Activated T-cell treated with anti-CD3 and anti-CD28 coated beads for 1 hour (primary cell): ENCODE measurements at places on chromosomes 11 and 22.
A peak's percentile ranks its signal among the peaks of the same experiment; 100 is the strongest.

DNA sequence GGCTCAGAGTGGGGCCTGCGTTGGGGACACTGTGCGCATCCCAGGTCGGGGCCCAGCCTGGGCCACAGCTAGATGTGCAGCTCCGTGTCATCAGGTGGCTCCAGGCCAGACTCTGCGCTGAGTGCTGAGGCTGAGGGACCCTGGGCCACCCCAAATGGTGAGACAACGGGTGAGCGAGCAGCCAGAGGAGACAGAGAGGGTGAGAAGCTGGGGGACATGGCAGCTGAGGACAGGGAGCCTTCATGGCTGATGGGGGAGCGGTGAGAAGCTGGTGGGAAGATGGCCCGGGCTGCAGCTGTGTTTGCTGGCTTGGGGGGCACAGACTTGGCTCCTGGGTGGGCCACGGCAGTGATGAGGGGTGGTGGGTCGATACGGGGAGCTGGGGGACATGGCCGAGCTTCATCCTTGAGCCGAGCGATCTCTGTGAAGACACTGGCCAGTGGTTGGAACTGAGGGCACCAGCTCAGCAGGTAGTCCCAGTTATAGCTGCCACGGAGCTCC lies 2.5 kb upstream of the TPP1 start:
- no peak for DNase-seq

GRCh38 chr22:38313384-38313955 lies 3.8 kb downstream of the CSNK1E start:
- DNase-seq = no peak

DNA sequence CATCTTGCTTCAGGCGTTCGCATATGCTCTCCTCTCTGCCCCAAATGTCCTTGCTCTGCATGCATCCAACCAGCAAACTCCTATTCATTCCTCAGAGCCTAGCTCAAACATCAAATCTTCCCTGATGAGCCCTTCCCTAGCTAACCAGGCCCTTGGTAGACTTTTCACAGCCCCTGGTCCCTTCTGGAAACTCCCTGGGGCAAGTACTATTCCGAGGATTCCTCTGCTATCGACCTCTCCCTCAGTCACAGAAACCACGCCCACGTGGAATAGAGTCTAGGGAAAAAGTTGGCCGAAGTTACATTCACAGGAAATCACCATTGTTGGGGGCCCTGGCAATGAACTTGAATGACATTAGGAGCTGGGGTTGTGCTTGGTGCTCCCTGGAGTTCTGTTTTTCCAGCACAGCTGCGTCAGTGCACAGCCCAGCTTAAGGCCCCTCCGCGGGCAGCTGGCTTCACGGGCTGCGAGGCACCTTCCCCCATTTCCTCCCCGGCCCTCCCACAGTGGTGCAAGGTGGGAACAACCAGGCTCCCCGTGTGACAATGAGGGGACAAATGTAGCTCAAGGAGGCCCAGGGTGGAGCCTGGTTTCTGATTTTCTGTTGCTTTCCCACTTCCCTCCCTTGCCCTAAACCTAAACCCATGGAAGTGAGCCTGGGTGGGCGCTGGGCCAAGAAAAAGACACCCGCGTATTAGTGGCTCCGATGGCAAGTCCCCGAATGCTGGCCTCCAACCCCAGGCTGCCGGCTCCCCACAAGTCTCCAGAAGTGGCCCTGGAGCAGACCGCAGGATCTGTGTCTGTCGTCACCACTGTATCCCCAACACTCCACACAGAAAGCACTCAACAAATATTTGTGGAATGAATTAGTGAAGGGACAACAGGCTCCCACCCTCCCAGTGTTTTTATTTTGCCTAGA lies 4.3 kb upstream of the ATP5MGL start:
- no peak for DNase-seq

- no peak for DNase-seq
These were observed 5.5 kb upstream of the AGBL2 start for GRCh38 chr11:47720651-47721050.

- no peak for DNase-seq
These were observed 197.7 kb downstream of the AASDHPPT start for GRCh38 chr11:106275151-106275550.

GRCh38 chr11:70547386-70547785 lies 149.1 kb downstream of the CTTN start:
- no peak for DNase-seq

DNA sequence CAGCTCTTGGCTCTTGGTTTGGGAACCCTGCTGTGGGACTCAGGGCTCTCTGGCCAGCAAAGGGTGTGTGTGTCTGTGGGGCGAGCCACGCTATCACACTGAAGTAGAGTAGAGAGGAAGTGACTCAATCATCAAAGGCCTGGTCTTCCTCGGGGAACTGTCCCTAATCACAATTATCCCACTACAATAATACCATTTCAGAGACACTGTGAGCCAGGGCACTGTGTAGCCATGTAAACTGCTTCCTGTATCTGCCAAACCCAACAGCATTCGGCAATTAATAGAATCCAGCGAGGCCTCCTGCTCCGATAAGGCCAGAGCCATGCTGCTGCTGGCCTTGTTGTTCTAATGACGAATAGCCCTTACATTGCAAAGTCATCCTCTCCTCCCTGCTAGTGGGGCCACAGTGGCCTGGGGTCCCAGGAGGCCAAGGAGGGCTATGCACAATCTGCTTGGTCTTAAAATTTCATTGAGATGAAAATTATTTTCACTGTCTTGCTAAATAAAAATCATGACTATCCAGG lies 49.8 kb upstream of the LMO2 start:
- DNase-seq = no peak

- DNase-seq = no peak
These were observed 57.9 kb downstream of the NOX4 start for GRCh38 chr11:89433278-89433677.

GRCh38 chr11:8060801-8061554 lies 20.0 kb upstream of the TUB start:
- DNase-seq = no peak

GRCh38 chr22:47232753-47233152 lies 470.3 kb downstream of the TBC1D22A start:
- no peak for DNase-seq

DNA sequence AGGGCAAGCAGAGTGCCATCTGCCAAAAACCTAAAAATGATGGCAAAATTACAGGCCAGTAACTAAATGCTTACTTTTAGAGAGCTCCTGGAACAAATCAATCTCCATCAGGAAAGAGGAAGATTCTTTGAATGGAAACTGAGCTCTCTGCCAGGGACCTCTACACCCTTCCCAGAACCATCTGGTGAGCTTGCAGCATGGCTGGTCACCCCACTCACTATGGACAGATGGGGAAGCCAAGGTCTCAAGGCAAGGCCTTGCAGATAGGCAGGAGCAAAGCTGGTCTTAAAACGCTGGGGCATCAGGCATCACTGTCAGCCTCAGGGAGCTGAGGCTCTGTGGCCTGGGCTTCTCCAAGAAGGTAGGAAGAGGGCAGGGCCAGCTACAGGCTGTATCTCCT lies 36.2 kb downstream of the SERGEF start:
- DNase-seq = no peak

DNA sequence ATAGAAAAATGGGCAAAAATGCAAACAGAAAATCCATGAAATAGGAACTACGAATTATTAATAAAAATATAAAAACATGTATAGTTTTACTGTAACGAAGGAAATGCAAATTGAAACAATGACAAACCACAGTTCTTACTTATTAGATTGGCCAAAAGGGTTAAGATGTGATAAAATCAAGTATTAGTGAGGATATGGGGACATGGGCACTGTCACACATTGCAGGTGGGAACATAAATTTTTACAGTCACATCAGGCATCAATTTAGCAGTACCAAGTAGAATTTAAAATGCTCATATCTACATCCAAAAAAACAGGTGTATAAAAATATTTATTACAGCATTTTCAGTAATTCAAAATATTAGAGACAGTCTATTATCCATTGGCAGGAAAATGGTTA lies 353.2 kb upstream of the API5 start:
- DNase-seq = no peak

DNA sequence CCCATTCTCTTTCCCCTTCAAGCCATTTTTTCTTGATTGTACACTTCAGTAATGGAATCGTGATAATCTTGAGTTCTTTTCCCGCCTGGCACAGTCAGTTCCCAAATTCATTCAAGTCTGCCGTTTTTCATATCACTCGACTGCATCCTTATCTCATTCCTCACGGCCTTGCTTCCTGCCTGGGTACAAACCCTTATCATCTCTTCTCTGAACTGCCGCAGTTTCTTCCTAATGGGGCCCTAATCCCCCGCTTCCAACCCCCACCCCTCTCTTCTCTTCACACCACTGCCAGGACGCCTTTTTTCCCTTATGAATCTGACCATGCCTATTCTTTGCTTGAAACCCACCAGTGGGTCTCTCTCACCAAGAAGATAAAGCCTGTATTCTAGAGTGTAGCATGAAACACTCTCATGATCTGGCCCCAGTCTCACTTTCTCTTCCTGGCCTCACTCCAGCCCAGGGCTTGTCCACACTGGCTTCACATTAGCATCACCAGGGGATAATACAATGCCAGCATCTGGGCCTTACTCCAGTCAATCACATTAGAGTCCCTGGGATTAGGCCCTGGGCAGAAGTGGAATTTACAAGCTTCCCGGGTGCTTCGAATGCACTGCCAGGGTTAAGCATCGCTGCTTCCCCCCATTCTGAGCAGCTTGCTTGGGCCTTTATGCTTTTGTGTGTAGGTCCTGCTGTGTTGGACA lies 102.1 kb downstream of the FBXO7 start:
- no peak for DNase-seq

GRCh38 chr22:22976033-22976922 lies 88.7 kb downstream of the IGLL5 start:
- no peak for DNase-seq

GRCh38 chr11:76598426-76598839 lies 72.1 kb downstream of the LRRC32 start:
- DNase-seq = no peak

GRCh38 chr11:73388265-73389133 lies 12.3 kb downstream of the RELT start:
- DNase-seq = no peak

- DNase-seq = no peak
These were observed 9.2 kb downstream of the CLDN5 start for GRCh38 chr22:19514831-19515565.

DNA sequence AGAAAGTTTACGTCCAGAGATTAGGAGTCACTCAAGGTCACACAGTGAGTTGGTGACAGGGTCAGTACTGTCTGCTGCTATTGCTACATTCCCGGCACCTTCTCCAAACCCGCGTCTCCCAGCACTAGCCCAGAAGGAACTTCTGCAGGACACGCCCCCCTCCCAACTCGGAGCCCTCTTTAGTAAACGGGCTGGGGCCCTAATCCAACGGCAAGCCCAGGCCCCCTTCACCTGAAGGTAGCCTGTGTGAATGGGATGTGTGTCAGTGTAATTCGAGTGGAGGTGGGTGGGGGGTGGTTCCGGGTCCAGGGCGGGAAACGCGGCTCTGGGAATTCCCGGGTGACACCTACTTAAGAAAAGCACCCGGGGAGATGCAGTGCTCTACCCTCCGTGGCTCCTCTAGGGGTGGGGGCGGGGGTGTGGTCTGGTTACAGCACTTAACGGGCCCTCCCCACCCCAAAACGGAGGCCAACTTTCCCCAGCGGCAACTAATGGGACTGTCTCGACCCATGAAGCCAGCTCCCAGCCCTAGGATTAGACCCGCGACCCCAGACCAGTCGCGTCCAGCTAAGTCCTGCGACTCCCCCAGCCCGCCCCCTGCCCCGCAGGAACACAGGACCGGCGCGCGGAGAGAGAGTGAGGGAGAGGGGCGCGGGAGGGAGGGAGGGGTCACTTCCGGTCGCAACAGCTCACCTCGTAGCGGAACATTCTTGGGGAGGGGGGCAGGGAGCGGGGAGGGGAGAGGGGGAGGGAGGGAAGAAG lies 468 bp downstream of the PATL1 start:
- peak; percentile 54 for DNase-seq

GRCh38 chr11:120517801-120518291 lies 6.3 kb downstream of the GRIK4 start:
- DNase-seq = no peak

- DNase-seq = no peak
These were observed 63.1 kb downstream of the PIWIL4 start for GRCh38 chr11:94630221-94630620.

- DNase-seq = no peak
These were observed 10.8 kb upstream of the IFITM3 start for GRCh38 chr11:331358-332060.

DNA sequence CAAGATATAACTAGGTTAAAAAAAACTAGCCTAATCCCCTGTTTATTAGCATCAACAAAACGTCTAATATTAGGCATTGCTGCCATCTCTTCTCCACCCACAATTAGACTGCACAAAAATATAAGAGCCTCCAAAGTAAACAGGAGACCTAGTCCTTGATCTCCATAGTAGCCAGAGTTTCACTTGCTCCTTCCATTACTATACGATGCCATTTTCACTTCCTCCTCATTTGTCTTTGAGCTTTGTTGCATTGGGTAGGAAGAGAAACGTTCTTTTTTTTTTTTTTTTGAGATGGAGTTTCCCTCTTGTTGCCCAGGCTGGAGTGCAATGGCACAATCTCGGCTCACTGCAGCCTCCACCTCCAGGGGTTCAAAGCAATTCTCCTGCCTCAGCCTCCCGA lies 42.3 kb upstream of the RDX start:
- no peak for DNase-seq

- DNase-seq = no peak
These were observed 33.3 kb downstream of the TEAD1 start for GRCh38 chr11:12707500-12707880.

- DNase-seq = no peak
These were observed 2.2 kb downstream of the SLC35C1 start for GRCh38 chr11:45806937-45807791.

DNA sequence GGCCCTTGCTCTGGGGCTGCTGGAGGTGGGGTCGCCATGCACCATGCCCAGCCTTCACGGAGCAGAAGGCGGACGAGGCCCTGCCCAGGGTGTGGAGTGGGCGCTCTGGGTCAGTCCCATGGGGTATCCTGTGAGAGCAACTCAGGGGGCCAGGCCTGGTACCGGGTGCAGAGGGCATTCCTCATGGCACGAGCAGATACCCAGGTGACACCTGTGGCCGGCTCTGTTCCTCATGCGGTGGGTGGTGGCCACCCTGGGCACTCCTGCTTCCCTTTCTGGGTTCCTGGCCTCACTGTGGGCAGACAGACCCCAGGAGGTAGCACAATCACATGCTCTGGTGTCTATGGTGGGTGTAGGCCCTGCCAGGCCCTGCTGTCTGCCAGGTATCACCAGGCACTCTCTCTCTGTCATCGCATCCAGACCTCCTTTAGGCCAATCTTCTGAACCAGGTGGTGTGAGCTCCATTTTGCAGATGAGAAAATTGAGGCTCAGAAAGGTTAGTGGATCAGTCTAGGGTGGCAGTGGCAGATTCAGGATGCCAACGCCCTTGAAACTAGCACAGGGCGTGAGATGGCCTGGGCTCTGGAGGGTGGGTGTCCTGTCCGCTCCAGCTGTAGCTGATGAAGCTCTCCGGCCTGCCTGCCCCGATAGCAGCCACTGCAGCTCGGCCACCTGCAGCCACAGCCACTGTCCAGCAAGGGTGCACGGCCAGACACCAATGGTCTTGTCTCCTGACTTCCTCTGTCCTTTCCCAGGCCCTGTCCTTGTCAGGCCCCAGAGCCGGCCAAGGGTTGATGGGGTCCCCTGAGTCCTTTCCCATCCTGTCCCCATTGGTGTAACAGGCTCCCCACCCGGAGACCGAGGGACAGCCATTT lies 15.1 kb downstream of the DGKZ start:
- DNase-seq = no peak
